ENCODE measurements at places on chromosomes 16 and 17.

- H3K27ac ChIP-seq = no peak overlapping the region
- DNase-seq = no peak
- H3K27me3 ChIP-seq = no peaks in the 10 kb centered on the region
- H3K4me3 ChIP-seq = no peak overlapping the region
- no peaks in the 10 kb centered on the region for H3K36me3 ChIP-seq
Observed at GRCh38 chr17:46150216-46150963, 42.8 kb downstream of the KANSL1 start.

DNA sequence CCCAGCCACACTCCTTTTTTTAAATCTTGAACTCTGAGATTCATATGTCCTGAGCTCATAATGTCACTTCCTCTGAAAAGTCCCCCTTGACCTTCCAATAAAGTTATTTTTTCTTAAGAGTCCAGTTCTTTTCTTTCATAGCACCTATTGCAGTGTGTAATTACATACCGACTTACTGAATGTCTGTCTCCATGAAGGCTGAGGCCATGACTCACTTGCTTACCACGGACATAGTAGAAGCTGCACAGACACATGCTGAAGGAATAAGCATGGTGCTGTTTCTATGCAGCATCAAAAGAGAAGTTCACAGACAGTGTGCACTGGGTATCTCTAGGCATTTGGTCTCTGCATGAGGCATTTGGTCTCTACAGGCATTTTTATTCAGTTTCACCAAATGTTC is 77.2 kb downstream of the C17orf67 start:
- DNase-seq = peak; percentile 92
- H3K27ac ChIP-seq = no peak overlapping the region
- no peaks in the 10 kb centered on the region for H3K27me3 ChIP-seq

GRCh38 chr17:47304186-47304585 is 19.6 kb upstream of the EFCAB13 start:
- peaks cover 42% of the 10 kb centered on the region for H3K36me3 ChIP-seq
- H3K27me3 ChIP-seq = no peaks in the 10 kb centered on the region
- H3K4me1 ChIP-seq = peaks cover 16% of the 10 kb centered on the region
- DNase-seq = no peak
- H3K4me3 ChIP-seq = no peak overlapping the region
- no peak overlapping the region for H3K27ac ChIP-seq

DNA sequence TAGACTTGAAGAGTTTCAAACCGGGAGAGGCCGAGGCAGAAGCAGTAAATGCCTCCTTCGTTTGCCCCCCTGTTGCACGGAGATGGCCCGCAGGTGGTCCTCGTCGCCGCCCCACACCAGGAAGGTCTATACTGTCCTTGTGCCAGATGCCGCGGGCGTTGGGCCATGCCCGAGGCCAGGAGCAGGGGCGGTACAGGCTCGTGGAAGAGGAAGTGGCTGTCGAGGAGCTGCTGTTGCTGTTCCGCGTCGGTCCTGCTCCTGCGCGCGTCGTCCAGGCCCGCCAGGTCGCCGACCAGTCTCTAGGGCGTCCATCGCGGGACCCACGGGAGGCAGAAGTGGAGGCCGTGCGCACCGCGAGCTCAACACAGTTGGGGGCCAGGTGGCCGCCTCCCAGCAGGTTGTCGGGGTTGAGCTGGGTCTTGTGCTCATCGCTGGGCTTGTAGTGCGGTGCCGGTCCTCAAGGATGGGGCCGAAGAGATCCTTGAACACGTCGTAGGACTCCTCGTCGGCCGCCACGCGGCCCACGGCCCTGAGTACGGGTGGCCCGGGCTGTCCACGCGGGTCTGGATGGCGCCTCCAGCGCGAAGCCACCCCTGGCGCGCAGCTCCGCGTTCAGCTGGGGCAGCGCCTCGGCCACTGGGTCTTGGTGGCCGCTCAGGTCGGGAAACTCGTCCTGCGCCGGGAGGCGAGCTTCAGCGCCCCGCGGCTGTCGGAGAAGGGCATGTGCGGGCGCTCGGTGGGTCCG is 13.1 kb upstream of the C16orf87 start:
- no peak for DNase-seq
- H3K4me3 ChIP-seq = peak overlapping the region; percentile 30

GRCh38 chr16:15856901-15857698 is at the start of gene MYH11:
Gene MYH11 (minus strand): TSS chr16:15857028. CDS start chr16:15838252, 18,776 bp downstream.
- H3K4me1 ChIP-seq = peaks cover 7% of the 10 kb centered on the region
- H3K27me3 ChIP-seq = peaks cover 42% of the 10 kb centered on the region
- peak; percentile 73 for DNase-seq
- H3K27ac ChIP-seq = no peak within 1 kb of the TSS

- H3K36me3 ChIP-seq = no peaks in the 10 kb centered on the region
- DNase-seq = no peak
- H3K27me3 ChIP-seq = no peaks in the 10 kb centered on the region
- no peak overlapping the region for H3K27ac ChIP-seq
- H3K4me1 ChIP-seq = no peaks in the 10 kb centered on the region
- no peak overlapping the region for H3K4me3 ChIP-seq
Observed at GRCh38 chr16:49739381-49739780, 116.5 kb downstream of the ZNF423 start.

GRCh38 chr17:68378268-68379176 is 78.8 kb downstream of the WIPI1 start:
- H3K27ac ChIP-seq = peak overlapping the region; percentile 100
- no peaks in the 10 kb centered on the region for H3K27me3 ChIP-seq
- H3K4me1 ChIP-seq = peaks cover 58% of the 10 kb centered on the region
- peak; percentile 94 for DNase-seq

- no peak overlapping the region for H3K4me3 ChIP-seq
- DNase-seq = peak; percentile 86
- no peak overlapping the region for H3K27ac ChIP-seq
- H3K27me3 ChIP-seq = no peaks in the 10 kb centered on the region
Observed at GRCh38 chr16:50282010-50282538, 15.7 kb downstream of the ADCY7 start.

DNA sequence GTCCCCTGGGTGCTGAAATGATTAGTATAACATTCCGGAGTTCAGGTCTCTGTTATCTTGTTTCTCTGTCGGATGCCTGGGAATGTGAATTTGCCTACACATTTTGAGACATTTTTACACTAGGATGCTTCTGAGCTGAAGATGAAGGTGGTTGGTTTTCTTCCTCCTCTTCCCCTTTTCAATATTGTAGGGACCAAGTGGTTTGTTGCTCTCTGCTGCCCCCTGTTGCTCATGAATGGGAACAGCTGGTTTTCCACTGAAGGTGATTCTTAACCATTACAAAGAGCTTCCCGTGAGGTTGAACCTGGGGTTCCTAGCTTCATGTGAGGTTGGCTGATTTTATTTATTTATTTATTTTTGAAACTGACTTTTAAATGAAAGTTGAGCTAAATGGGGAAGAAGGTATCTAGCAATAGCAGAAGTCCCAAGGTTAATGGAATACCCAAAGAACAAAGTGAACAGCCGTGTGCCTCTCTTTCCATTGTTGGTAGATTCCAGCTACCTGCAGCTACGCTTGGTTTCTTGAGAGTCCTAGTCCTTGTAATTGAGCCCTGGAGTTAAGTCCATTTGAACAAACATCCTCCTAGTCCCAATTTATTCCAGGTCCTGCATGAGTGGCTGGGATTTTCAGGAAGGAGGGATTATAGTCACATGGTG is 983.9 kb upstream of the EEF2KMT start:
- H3K4me1 ChIP-seq = no peaks in the 10 kb centered on the region
- H3K27ac ChIP-seq = no peak overlapping the region
- DNase-seq = no peak
- no peaks in the 10 kb centered on the region for H3K36me3 ChIP-seq
- H3K4me3 ChIP-seq = no peak overlapping the region

GRCh38 chr17:41406205-41406604 is 8.8 kb upstream of the KRT31 start:
- H3K4me3 ChIP-seq = no peak overlapping the region
- H3K36me3 ChIP-seq = no peaks in the 10 kb centered on the region
- no peaks in the 10 kb centered on the region for H3K27me3 ChIP-seq
- H3K4me1 ChIP-seq = peaks cover 38% of the 10 kb centered on the region
- no peak overlapping the region for H3K27ac ChIP-seq

DNA sequence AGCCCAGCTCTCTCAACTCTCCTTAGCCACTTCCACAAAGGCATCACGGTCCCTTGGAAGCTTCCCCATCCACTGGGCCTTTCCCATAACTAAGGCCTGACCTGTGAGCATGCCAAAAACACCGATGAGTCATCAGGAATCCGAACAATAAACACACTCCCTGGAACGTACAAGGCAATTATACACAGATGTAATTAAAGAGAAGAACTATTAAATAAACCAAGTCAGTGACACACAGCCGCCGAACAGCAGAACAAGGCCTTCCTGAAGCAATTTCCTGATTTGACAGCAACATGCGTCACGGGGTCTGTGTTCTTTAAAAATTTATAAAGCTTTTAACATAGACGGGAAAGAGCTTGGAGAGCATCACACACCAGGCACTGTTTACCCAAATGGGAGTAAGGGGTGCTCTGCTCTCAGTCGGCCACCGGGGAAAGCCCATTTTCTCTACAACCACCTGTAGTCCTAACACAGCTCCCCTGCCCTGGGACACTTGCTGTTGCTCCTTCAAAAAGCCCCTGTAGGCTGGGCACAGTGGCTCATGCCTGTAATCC is 29.4 kb downstream of the COG7 start:
- peaks cover 5% of the 10 kb centered on the region for H3K36me3 ChIP-seq
- peak; percentile 84 for DNase-seq
- H3K27ac ChIP-seq = peak overlapping the region; percentile 51
- peaks cover 25% of the 10 kb centered on the region for H3K4me1 ChIP-seq

DNA sequence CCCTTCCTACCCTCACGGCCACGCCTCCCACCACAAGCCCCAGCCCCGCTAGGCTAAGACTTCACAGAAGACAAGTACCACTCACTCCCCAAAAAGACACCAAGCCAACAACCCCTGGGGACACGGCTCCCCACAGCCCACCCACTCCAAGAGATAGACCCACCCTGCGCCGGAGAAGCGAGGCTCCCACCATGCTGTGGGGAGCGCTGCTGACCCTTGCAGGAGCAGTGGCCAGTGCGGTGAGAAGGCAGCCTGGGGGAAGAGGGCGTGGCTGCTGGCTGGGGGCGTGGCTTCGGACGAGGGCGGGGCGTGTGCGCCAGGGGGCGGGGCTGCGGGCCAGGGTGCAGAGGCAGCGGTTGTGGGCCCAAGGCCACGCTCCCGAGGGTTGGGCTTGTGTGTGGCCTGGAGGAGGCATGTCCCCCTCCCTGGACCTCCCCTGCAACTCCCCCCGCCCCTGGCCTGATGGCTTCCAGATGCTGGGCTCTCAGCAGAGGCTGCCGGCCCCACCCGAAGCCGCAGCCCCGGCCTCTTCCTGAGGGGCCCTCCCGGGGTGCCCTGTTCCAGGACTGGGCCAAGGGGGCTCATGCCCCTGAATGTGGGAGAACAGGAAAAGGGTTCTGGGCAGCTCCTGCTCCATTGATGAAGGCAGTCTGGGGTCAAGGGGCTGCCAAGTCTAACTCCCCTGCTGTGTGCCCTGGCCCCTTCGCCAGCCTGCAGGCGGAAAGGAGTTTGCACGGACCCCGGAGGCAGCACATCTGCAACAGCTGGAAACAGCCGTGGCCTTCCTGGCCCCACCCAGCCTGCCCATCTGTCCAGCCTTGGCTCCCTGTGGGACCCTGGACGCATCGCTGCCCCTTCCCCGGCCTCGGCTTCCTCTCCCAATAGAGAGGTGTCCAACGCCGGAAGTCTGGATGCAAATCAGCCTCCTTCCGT is 9.1 kb downstream of the TFAP4 start:
- H3K27me3 ChIP-seq = no peaks in the 10 kb centered on the region
- H3K4me3 ChIP-seq = peak overlapping the region; percentile 39
- H3K27ac ChIP-seq = no peak overlapping the region
- H3K4me1 ChIP-seq = peaks cover 8% of the 10 kb centered on the region
- H3K36me3 ChIP-seq = no peaks in the 10 kb centered on the region
- DNase-seq = peak; percentile 97

DNA sequence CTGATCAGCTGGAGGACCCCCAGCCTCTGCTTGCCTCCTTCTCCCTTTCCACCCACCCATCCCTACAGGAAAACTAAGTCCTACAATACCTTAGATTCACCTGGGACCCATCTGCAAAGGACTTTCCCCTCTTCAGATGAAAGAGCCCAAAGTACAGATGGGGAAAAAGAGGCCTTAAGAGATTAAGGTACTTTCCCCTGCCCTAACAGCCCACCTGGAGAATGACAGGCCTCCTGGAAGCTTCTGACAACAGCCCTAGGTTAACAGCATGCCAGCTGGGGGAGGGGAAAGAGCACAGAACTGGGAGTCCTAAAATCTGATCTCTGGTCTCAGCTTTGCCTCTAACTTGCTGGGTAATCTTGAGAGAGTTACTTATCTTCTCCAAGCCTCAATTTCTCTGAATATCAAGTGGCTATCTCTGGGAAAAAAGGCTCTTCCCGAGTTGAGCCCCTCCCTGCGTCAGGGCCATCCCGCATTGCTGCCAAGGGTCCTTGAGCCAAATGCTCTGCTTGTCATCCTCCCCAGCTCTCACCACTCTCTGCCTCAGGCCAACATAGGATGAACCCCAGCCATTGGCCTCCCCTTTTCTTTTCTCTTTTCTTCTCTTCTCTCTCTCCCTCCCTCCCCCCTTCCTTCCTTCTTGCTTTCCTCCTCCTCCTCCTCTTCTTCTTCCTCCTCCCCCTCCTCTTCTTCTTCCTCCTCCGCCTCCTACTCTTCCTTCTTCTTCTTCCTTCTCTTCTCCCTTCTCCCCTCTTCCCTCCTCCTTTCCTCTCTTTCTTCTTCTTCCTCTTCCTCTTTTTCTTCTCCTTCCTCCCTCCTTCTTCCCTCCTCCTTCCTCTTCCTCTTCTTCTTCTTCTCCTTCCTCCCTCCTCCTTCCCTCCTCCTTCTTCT is 22.5 kb upstream of the SP6 start:
- H3K36me3 ChIP-seq = no peaks in the 10 kb centered on the region
- H3K4me1 ChIP-seq = peaks cover 23% of the 10 kb centered on the region
- H3K27me3 ChIP-seq = peaks cover 26% of the 10 kb centered on the region
- peak; percentile 45 for DNase-seq
- no peak overlapping the region for H3K4me3 ChIP-seq

- peak overlapping the region; percentile 58 for H3K27ac ChIP-seq
- H3K27me3 ChIP-seq = no peaks in the 10 kb centered on the region
- peak overlapping the region; percentile 74 for H3K4me3 ChIP-seq
- DNase-seq = peak; percentile 100
Observed at GRCh38 chr17:80260069-80260535, 550 bp upstream of the RNF213 start.

- H3K36me3 ChIP-seq = peaks cover 7% of the 10 kb centered on the region
- no peak overlapping the region for H3K27ac ChIP-seq
- DNase-seq = no peak
- H3K27me3 ChIP-seq = no peaks in the 10 kb centered on the region
- H3K4me1 ChIP-seq = peaks cover 32% of the 10 kb centered on the region
Observed at GRCh38 chr17:77358801-77359200, 218.0 kb downstream of the SEC14L1 start.

- DNase-seq = no peak
- no peak overlapping the region for H3K27ac ChIP-seq
- H3K27me3 ChIP-seq = no peaks in the 10 kb centered on the region
- H3K4me3 ChIP-seq = no peak overlapping the region
- H3K36me3 ChIP-seq = no peaks in the 10 kb centered on the region
- H3K4me1 ChIP-seq = no peaks in the 10 kb centered on the region
Observed at GRCh38 chr17:6561446-6561845, 5.1 kb upstream of the PITPNM3 start.
